Activated naive CD8-positive, alpha-beta T cell treated with anti-CD3 and anti-CD28 coated beads for 36 hours (primary cell): ENCODE measurements at places on chromosomes 1 and 21.

- no peaks in the 10 kb centered on the region for H3K4me1 ChIP-seq
- no peak overlapping the region for H3K4me3 ChIP-seq
- no peak for DNase-seq
- no peaks in the 10 kb centered on the region for H3K36me3 ChIP-seq
- peaks cover 13% of the 10 kb centered on the region for H3K27me3 ChIP-seq
- no peak overlapping the region for H3K27ac ChIP-seq
Measured at GRCh38 chr21:38171723-38172344, 85.0 kb upstream of the KCNJ15 start.

GRCh38 chr21:31576428-31576827 lies 83.1 kb upstream of the SOD1 start:
- H3K36me3 ChIP-seq = no peaks in the 10 kb centered on the region
- no peak overlapping the region for H3K4me3 ChIP-seq
- H3K4me1 ChIP-seq = peaks cover 5% of the 10 kb centered on the region
- no peak for DNase-seq
- no peak overlapping the region for H3K27ac ChIP-seq
- no peaks in the 10 kb centered on the region for H3K27me3 ChIP-seq

DNA sequence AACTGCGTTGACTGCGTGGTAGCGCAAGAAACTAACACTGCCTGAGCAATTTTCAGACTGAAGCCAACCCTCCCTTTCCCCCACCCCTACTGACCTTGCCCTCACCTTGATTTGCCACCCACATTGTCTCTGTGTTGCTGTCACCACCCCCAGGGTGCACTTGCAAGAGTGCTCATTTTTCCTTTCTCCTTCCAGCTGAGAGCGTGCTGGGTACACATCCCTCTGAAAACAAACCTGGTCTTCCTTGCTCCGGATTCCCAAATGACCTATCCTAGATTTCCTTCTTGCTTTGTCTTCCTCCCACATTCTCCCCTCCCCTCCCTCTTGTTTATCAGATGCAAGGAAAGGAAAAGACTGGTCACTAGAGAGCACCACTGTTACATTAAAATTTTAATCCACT lies 24.2 kb downstream of the MPZ start:
- no peaks in the 10 kb centered on the region for H3K36me3 ChIP-seq
- H3K4me3 ChIP-seq = no peak overlapping the region
- DNase-seq = no peak
- no peak overlapping the region for H3K27ac ChIP-seq

- peaks cover 19% of the 10 kb centered on the region for H3K4me1 ChIP-seq
- no peaks in the 10 kb centered on the region for H3K27me3 ChIP-seq
- H3K27ac ChIP-seq = peak within 1 kb of the TSS; percentile 82
Measured at GRCh38 chr1:42816585-42817439, at the start of the genes ERMAP and SVBP. Gene ERMAP, plus strand, starts transcription at chr1:42817122. Its CDS starts 13,327 bp downstream, at chr1:42830449. Gene SVBP, minus strand, starts transcription at chr1:42817397. Its CDS starts 853 bp downstream, at chr1:42816544.

- H3K27me3 ChIP-seq = no peaks in the 10 kb centered on the region
- no peak overlapping the region for H3K27ac ChIP-seq
- DNase-seq = no peak
Measured at GRCh38 chr1:167746013-167746672, 24.4 kb downstream of the MPZL1 start.
